NCI-H446 (cell line): ENCODE measurements at places on chromosomes 4 and X.

GRCh38 chrX:8684201-8684965 is 47.6 kb downstream of the ANOS1 start:
- DNase-seq: no peak

- peak; percentile 42 for DNase-seq
Measured at GRCh38 chr4:84401701-84402306, 97.3 kb downstream of the NKX6-1 start.

DNA sequence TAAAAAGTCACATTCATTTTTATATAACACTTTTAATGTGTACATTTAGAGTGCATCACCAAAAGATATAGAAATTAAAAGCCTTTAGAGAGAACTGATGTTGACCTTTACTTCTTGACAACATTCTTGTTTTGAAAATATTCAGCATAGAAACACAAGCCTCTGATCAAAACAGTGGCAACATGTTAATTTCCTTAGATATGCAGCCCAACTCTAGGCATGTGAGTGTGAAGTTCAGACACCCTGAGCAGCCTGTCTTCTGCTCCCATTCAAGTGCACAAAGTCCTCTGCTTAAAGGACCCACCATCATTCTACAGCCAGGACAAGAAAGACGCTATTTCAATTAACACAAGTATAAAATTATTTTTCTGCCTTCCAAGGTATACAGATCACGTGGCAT is 60.0 kb downstream of the PPP3CA start:
- DNase-seq: no peak

DNA sequence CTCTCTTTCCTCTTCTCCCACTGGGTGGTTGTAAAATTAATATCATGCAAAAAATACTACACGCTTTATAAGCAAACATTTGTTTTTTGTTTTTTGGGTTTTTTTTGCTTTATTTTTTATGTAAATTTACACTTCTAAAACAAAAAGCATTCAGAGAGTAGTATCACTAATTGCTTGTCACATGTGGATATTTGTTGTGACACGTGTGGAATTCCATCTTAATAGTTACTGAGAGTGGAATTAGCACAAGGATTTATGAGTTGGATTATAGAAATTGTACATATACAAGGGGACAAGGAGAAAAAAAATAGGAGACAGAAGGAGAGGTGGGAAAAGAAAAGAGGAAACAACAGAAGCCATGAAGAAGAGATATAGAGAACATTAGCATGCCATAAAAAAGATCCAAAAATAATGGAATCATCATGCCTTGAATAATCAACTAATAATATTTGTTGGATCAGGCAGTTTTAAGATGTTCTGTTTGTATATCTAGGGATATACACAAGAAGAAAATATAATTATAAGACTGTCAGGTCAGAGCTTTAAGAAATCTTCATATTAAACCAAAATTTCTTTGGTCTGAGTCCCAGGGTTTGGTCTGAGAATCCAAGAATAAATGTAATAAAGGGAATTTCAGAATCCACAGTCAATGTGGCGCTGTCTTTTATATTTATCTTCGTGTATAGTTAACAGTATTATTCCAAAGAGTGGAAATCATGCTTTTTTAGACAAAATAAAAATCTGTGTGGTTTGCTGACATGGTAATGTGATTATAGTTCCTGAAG is 98.5 kb upstream of the INTU start:
- no peak for DNase-seq

GRCh38 chr4:127084666-127085065 is 548.1 kb upstream of the INTU start:
- no peak for DNase-seq

- DNase-seq: no peak
Measured at GRCh38 chr4:10106421-10107039, 10.1 kb downstream of the WDR1 start.

GRCh38 chr4:134028421-134028820 is 173.2 kb downstream of the PABPC4L start:
- no peak for DNase-seq

- DNase-seq: no peak
Measured at GRCh38 chr4:89296896-89297295, 10.7 kb downstream of the GPRIN3 start.

DNA sequence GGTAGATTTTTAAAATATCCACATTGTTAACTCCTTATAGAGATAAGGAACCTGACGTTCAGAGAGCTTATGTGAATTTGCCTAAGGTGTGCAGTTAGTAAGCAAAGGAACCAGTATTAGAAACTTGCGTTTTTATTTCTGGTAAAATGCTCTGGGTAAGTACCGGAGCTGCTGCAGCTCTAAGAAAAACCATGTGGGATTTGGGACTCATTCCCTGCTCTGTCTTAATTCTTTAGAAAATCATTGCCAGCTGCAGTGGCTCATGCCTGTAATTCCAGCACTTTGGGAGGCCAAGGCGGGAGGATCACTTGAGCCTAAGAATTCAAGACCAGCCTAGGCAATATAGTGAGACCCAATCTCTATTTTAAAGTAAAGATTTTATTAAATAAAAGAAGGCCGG is 5.8 kb downstream of the CCKAR start:
- no peak for DNase-seq

GRCh38 chrX:153708415-153708814 is 15.8 kb downstream of the BCAP31 start:
- peak; percentile 15 for DNase-seq

GRCh38 chrX:124325732-124326131 is 6.7 kb upstream of the TEX13D start:
- DNase-seq: no peak
